CD4-positive, alpha-beta T cell treated with Interferon gamma for 1 hour (primary cell): ENCODE measurements at places on chromosomes 11 and 22.

DNA sequence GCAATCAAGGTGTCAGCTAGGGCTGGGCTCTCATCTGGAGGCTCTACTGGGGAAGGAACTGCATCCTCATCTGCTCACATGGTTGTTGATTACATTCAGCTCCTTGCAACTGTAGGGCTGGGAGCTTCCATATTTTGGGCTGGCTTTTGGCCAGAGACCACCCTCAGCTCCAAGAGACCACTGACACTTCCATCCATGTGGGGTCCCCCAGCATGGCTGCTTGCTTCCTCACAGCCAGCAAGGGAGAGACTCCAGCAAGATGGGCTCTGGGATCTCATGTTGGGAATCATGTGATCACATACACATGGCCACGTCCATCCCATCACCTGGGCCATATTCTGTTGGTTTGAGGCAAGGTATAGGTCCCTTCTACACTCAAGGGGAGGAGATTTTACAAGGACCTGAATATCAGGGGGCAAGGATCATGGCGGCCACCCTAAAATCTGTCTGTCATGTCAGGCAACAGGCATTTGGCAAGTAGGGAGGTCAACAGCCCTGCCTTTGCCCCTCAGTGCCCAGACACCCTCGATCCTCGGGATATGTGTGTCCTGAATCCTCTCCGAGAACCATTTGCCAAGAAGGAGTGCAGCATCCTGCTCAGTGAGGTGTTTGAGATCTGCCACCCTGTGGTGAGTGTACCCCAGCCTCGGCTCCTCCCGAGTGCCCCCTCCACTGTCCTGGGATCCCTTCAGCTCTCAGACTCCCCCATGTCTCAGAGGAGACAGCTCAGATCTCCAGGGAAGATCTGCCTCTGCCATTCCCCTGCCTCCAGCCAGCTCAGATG, 48.7 kb downstream of the OTOG start:
- no peak for DNase-seq

GRCh38 chr11:64103277-64103985, 62.5 kb downstream of the MACROD1 start:
- no peak for DNase-seq

DNA sequence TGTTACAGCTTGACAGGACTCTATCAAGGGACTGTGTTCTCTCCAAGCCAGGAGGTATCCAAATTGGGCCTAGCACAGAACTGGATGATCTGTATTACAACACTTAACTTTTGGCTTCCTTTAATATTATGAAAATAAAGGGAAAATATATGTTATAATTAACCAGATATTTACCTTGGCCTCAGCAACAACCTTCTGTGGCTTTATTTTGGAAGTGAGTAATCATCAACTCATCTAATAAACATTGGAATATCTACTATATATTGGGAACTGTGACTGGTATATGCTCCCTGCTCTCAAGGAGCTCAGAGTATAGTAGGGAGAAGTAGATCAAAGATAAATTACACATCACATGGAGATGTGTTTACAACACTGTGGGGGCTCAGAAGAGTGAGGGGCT, 352.2 kb downstream of the METTL15 start:
- DNase-seq, result no peak

GRCh38 chr11:9089636-9090035, 1.8 kb downstream of the SCUBE2 start:
- DNase-seq, result no peak

DNA sequence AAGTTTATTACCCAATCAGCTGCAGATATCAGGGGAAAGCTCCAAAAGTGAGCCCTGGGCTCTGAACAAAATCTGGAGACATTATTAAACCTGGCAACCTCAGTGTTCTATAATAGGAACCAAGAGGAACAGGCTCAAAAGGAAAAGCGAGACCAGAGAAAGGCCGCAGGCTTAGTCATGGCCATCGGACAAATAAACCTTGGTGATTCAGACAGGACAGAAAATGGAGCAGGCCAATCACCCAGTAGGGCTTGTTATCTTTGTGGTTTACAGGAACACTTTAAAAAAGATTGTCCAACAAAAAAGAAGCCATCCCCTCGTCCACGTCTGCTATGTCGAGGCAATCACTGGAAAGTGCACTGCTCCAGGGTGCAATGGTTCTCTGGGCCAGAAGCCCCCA, 7.7 kb upstream of the PANX1 start:
- DNase-seq, result no peak

DNA sequence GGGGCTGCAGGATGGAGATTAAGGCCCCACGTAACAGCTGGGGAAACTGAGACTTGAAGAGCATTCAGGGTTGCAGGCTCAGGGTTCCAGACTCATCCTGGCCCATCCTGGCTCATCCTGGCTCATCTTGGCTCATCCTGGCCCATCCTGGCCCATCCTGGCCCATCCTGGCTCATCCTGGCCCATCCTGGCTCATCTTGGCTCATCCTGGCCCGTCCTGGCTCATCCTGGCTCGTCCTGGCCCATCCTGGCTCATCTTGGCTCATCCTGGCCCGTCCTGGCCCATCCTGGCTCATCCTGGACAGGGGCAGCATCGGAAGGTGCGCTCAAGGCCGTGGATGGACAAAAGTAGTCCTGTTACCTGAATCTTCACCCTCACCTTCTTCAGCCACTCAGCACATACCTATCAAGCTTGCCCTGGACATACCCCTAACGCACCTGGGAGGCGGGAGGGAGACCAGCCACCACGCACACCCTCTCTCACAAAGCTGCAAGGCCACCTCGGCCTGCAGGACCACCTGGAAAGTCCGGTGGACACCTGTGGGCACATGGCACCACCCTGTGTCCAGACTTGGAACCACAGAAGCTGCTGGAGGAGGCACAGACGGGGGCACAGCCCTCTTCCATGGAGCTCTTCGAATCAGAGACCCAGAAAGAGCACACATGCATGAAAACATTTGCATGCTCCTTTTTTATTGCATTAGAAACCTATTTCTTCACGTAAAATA, 20.3 kb upstream of the NLRP6 start:
- no peak for DNase-seq

DNA sequence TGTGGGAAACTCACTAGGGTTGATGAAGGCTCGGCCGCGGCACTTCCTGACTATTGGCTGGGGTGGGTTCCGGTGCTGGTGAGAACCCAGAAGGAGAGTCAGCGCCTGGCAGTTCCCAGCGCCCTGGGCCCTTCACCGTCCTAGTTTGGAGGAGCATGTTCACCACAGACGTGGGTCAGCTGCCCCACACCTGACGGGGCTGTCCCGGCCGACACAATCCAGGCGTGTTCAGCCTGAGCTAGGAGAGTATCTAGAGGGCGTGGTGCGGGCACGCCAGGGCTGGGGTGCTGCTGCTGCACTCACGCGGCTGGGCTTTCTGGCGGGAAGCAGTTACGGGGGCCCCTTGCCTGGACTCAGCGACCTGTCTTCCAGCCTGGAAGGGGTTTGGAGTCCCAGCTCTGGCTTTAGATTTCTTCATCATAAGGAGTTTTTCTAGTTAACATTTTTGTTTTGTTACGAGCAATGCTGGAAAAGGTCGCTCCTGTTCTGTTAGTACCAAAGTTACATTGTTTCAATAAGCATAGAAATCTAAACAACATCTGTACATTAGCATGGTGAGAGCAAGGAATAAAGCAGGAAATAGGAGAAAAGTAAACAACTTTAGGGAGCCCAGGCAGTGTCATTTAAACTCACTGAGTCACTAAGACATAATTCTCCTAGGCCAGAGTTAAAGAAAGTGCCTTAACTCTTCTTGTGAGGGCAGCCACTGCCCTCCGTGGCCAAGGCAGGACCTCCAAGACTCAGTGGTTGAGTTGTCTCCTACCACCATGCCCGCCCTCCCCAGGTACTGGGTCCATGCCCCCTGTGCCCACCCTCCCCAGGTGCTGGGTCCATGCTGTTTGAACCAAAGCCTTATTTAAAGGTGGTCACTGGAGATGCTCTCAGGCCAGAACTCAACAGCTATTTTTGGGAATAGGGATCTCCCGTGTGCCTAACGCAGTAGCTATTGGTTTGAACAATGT, 12.1 kb upstream of the ADORA2A start:
- DNase-seq, result no peak

DNA sequence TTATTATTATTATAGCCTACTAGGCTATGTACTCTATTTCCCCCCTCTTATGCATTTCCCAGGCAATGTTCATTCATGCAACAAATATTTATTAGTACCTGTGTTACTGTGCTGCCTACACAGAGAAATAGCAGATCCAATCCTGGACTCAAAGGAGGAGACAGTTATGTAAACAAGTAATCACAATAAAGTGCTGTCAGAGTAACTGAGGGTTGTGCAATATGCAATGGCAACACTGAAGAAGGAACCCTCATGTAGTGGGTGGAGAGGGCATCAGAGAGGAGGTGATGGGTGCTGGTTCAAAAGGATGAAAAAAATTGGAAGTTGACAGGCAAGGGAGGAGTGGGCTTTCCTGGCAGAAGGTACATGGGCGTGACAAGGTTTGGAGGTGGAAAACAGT, 886 bp upstream of the P4HA3 start:
- DNase-seq, result no peak

GRCh38 chr11:115498354-115498753, 5.9 kb downstream of the CADM1 start:
- no peak for DNase-seq

DNA sequence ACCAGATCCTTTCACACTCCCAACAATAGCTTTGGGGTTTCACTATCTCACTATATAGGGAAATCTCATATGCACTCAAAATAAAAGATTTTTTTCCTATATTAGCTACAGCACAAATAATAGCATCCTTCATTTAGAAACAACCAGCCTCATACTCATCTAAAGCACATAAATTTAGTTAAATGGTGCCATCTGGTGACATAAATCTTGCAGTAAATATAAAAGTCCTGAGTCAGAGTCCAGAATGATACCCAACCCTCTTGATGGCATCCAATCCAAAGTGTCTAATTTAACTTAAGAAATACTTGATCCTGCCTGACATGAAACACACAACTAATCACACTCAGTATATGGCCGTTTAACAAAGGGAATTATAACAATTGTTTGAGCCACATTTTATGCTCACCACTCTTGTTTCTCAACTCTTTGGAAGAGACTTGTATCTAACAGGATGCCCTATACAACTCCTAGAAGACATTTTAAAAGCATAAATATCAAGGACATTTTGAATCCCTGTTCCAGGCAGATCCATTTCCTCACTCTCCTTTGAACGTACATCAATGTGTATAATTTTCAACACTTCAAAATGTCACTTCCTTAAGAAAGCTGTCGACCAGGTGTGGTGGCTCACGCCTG, 36.2 kb downstream of the DLG2 start:
- no peak for DNase-seq

DNA sequence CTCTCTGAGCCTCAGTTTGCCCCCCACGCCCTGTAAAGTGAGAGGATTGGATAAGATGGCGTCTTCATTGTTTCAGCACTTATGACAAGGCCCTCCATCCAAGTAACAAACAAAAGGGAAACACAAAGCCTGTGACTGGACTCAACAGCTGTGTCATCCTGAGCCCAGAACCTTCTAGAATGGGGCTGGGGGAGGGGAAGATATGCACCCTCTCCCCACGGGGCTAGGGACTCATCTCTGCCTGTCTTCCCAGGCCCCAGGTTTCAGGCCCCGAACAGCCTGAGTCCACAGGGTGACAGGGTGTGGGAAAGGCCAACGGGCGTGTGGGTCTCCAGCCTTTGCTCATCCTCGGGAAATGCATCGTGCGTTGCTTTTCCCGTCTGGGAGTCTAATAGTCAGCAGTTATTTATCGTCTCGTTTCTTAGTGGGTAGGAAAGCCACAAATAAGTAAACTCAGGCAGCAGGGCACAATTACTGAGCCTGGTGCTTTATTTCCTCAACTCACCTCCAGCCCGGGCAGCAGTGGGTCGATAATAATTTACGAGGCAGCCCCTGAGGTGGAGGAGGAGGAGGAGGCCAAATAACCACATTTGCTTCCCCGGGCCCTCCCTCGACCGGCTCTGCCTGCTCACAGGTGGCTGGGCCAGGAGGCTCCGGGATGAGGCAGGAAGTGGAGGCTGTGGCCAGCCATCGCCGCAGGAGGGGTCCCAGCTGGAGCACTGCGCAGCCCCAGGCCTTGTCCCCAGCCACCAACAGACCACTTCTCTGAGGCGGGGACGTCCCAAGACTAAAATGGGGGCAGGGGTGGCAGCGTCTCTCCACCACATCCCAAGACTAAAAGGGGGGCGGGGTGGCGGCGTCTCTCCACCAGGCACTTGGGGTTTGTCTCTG, 54.4 kb downstream of the FLRT1 start:
- DNase-seq, result no peak

- no peak for DNase-seq
Measured at GRCh38 chr11:14148653-14149273, 186.2 kb downstream of the SPON1 start.

DNA sequence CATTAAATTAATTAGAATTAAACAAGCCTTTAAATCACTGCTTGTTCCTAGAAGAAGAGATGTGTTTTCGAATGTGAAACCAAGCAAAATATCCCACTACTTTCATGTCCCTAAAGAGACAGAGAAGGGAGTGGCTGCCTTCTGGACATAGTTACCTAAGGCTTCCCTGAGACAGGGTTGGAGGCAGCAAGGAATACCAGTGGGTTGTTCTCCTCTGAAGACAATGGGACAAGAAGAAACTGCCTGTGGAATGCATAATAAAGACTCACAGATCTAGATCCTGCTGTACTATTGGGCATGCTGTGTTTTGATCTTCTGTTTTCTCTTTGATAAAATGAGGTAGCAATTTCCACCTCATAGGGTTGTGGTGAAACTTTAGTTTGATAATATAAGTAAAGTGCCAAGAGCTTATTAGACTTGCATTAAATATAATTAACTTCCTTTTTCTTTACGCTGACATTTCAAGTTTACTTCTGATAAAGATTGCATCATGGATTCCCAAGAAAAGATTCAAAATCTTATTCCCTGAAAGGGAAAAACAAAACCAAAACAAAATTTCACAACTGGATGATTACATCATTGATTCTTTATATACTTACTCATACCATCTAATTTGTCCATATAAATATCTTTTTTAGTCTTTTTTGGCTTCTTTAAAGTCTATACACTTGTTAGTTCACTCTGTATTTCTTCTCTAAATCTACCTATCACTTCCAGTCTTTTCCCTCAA, 621.3 kb downstream of the ETS1 start:
- DNase-seq, result no peak

- DNase-seq, result no peak
Measured at GRCh38 chr22:43812890-43813289, 785 bp upstream of the EFCAB6 start.

- DNase-seq, result peak; percentile 70
Measured at GRCh38 chr11:61162092-61162941, 1.1 kb upstream of the VPS37C start.

DNA sequence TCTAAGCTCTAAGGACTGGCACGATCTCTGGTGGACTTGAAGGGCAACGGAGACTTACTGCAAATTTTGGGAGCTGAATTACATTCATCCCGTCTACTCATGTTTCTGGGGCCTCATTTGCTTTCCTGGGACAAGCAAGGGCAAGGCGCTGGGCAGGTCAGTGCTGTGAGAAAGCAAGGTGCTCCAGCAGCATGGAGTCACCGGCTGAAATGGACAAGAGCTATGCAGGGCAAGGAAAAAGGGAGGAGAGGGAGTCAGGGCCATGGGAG, 25.6 kb downstream of the FLI1 start:
- DNase-seq, result no peak

DNA sequence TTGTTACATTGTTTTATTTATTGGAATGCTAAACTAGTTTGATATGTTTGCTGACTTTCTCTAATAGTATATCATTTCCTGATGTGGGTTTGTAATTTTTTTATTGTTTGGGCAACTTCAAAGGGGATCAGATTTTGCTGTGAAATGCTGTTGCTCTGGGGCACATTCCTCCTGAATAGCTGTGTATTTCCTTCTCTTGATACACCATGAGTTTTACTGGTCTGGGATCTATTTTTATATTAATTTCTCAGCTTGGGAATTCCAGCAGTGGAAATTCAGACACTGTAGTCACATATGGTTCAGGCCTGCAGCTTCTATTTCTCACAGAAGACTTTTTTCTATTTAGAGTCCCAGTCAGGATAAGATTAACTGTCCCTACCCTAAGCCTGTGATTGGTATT, 58.9 kb downstream of the RPUSD4 start:
- no peak for DNase-seq
